ENCODE measurements at places on chromosomes 3 and 15. TPM values are rescaled to one million over a fixed set of nuclear protein-coding genes. Genes with fewer than 3 reads are reported as not detected.

Gene FBXW12
- not detected for total RNA-seq

Gene EEF1AKMT4
- total RNA-seq = 2.4 TPM

Gene PARP9
- total RNA-seq = 23.3 TPM

Gene IMPDH2
- 126 TPM for total RNA-seq

Data from gastroesophageal sphincter (tissue), 4 donors.